DMS79 (cell line): ENCODE measurements at places on chromosomes 5 and 9.
A peak's percentile ranks its signal among the peaks of the same experiment; 100 is the strongest.

GRCh38 chr9:136002881-136003280 is 41.7 kb upstream of the UBAC1 start:
- DNase-seq: no peak

DNA sequence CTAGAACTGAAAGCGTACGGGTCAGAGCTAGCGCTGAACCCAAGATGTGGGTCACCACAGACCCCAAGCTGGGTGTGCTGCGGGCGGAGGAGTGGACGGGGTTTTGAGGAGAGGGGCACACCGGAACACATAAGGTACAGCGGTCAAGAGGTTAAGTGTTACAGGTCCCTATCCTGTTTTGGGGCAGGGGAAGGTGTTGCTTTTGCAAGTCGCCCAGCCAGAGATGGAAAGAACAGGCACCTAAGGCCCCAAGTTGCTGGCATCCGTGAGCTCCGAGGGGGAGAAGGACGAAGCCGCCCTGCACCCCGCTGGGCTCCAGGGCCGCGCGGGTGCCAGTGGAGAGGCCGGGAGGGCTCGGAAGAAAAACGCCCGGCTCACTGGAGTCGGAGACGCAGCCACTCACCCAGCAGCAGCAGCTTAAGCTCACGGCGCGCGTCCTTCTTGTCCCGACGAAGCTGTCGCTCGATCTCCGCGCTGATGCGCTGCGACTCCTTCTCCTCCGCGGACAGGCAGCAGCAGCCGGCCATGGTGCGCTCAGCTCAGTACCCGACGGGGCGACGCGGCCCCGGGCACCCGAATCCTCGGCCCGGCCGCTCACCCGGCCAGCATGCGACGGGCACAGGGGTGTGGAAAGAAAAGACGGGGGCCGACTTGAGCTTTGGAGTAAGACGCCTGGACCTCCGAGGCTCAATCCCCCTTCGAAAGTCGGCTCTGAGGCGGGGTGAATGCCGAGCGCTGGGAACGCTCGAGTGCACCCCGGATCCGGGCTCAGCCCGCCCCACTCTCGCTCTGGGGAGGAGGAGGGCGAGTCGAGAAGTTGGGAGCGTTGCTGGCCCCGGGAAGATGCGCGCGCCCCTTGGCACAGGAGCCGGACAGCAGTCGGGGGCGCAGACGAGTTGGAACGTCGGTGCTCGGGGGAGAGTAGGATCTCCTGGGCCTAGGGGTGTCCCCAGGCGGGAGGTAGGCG is 572 bp downstream of the GNA14 start:
- DNase-seq: no peak

- DNase-seq: no peak
These were observed 9.0 kb upstream of the ADGRD2 start for GRCh38 chr9:124441291-124441690.

- no peak for DNase-seq
These were observed 538.3 kb downstream of the CSNK1G3 start for GRCh38 chr5:124050120-124050770.

DNA sequence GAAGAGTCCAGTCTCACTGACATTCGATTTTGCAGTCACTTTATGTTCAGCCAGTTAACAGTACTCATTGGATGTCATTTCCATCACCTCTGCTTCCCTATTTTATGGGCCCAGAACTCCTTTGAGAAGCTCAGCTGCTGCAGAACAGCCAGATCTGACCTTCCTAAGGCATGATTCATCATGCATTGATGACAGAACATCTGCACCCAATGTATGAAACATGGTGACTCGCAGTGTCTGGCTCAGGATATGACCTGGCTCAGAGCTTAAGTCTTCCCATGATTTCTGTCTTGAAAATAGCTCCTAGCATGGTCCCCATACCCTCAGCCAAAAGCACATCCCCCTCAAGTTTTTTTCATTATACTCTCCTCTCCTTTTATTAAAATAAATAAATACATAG is 92.6 kb upstream of the TRIM32 start:
- no peak for DNase-seq

GRCh38 chr9:16869131-16869881 is 1.2 kb downstream of the BNC2 start:
- no peak for DNase-seq

DNA sequence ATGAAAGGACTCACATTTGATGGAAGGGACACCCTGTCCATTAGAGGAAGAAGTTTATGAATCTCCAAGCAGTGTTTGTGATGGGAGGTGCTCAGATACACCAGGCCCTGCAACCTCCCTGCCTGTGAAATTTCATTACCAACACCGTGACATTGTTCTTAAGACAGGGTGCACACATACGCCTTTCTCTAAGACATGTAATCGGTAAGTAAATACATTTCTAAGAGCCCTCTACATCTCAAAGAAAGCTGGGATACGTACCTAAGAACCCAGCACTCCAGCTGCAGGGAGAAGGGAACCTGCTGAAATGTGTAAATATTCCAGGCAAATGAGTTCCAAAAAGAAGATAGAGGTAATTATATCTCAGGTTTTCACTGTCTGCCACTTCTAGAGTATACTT is 125.0 kb upstream of the APC start:
- DNase-seq: no peak

DNA sequence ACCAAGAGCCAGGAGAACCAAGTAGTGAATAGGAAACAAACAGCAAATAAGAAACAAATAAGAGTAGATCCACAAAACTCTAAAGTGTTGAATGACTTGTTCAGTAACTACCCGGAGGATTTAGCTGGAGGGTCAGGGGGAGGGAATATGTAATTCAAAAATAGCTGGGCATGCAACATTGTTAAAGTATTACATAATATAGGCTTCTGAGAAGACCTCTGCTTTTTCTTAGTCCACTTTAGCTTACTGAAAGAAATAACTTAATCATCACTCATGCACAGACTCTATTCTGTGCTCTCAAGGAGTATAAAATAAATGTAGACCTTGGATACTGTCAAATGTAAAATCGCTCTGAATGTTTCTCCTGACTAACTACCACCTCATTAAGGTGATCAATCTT is 183.2 kb upstream of the POU5F2 start:
- DNase-seq: no peak

DNA sequence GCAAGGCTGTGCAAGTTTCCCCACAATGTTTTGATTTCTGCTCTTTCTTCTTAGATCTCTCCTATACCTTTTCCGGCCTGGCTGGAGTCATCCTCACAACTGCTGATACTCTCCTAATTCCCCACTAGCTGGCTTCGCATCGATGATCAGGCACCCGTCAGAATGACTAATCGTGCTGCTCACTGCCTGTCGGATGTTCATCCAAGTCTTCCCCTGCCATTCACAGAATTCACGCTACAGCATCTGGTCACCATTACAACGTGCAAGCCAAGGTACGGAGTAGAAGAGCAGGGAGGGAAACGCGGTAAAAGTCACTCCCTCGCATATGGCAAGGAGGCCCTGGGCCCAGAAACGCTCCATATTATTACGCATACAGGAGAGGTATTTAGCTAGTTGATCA is 35.1 kb downstream of the CDH10 start:
- DNase-seq: no peak

DNA sequence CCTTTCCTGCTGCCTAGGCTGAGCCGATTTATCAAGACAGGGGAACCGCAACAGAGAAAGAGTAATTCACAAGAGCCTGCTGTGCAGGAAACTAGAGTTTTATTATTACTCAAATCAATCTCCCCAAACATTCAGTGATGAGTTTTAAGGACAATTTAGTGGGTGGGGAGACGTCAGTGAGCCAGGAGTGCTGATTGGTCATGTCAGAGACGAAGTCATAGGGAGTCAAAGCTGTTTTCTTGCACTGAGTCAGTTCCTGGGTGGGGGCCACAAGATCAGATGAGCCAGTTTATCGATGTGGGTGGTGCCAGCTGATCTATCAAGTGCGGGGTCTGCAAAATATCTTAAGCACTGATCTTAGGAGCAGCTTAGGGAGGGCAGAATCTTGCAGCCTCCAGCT is 19.0 kb downstream of the SNX24 start:
- DNase-seq: no peak

- no peak for DNase-seq
These were observed 851.4 kb downstream of the MAT2B start for GRCh38 chr5:164356790-164357189.

DNA sequence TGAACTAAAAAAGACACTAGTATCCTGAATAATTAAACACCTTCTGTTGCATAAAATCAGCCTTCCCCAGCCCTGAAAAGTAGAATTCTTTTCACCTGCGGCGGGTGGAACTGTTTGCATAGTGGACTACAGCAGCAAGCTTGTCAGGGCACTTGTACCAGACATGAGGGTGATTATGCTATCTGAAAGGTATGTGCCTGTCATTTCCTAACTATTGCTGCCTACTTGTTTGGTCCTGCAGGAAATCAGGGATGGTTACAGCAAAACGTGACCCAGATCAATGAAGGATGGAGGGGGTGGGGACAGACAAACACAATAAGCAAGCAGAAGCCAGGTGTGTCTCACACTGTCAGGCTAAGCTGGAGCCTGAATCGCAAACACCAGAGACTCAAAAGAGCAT is 385.6 kb downstream of the MLLT3 start:
- DNase-seq: no peak

- no peak for DNase-seq
These were observed 119.8 kb upstream of the TBC1D2 start for GRCh38 chr9:98375138-98375726.

- no peak for DNase-seq
These were observed 168.1 kb upstream of the POC5 start for GRCh38 chr5:75885321-75885720.

- peak; percentile 3 for DNase-seq
These were observed 38.2 kb downstream of the GZMK start for GRCh38 chr5:55062039-55062779.

DNA sequence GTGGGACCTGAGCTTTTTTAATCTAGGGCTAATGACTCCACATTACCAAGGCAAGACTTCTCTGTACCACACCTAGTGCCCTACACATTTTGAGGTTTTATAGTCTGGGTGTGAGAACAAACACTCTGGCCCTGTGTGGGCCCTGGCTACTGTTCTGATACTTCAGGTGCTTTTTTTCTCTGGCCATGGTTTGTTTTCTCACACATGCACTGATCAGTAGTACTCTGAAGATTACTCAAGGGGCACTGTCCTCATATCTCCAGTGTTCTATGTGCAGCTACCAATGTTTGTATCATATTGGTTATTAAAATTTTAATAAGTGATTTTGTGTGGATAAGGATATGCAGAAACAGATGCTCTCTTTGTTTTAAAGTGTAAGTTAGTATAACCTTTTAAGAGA is 5.9 kb upstream of the C9orf40 start:
- no peak for DNase-seq

DNA sequence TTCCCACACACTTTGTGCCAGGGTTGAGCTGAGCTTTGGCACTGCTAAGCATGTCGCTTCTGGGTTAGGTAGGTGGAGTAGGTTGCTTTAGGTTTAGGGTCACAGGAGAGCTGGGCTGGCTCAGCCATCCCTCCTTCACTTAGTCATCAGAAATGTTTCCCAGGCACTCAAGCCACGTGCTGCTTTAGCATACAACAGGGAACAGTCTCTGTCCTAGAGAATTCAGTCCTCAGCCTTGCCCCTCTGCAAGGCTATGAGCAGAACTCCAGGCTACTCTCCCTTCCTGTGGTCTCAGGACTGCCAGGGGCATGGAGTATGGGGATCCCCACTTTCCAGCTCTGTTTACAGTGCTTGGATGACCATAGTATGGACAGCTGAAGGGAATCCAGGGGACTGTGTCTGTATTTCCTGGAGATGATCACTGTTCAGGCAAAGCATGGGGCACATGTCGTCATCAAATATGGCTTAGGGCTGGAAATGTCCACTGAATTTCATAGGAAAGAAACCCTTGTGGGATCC is 7.5 kb upstream of the ANKRD33B start:
- no peak for DNase-seq

GRCh38 chr5:116044073-116044472 is 11.8 kb downstream of the ARL14EPL start:
- no peak for DNase-seq

DNA sequence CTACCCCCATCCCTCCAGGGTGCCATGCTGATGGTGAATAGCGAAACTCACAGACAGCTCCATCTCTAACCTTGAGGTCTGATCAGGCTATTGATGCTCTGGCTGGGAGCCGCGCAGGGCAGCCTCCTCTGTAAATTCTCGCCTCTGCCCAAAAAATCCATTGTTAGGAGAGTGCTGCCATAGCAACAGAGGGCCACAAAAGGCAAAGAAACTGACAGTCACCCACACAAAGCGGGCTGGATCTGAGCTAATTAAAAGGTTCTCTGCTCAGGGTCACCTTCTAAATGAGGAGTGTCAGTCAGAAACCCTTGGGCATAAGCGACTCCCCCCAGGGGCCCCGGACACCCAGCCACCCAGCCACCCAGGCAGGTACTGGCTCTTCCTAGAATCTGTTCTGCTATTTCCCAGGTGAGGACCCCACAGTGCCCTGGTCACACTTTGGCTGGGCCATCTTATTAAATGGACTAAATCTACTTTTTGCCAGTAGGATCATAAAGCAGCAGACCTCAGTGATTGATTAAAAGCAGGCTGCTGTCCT is 126.7 kb downstream of the MED10 start:
- DNase-seq: no peak

- DNase-seq: no peak
These were observed 322.6 kb upstream of the MSX2 start for GRCh38 chr5:174401793-174402192.

DNA sequence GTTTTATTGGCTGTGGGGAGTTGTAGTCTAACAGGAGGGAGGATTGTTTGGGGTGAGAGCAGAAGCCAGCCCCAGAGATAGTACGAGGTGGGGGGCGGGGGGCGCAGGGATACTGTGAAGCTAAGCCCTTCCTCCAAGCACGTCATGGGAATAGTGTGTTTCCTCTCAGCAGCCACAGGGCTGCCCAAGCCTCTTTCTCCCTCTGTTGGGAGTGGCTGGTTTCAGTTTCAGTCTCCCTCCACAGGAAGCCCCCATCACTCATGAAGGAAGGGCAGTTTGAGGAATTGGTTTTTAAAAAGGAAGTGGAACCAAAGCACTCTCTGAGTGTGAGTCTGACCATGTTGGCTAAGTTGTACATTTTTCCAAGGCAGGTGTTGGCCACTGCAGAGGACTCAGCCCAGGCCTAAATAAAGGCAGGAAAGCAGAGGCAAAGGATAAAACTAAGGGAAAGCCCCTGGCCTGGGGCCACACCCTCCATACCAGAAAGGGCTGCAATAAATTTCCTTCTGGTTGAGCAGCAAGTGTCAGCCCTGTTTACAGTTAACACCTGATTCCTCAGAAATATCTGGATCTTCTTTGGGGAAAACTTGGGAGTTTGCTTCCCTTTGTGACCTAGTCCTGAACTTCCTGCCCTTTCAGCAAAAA is 3.2 kb downstream of the RAB24 start:
- no peak for DNase-seq

GRCh38 chr5:126027149-126027548 is 396.1 kb upstream of the GRAMD2B start:
- no peak for DNase-seq

DNA sequence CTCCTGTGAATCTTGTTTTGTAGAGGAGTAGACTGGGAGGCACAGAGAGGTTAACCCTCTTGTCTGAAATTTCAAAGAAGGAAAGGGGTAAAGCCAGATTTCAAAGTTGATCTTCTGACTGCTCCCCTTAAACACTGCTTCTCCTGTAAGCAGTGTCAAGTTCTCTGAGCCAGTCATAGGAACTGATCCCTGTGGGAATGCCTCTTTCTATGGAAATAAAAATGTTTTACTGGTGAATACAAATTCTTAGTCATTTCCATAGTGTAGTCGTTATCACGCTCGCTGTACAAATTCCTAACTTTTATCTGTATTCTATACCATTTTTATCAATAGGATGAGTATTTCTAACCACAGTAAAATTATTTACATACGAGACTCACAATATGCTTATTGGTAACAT is 66.3 kb upstream of the PRRC1 start:
- no peak for DNase-seq

- no peak for DNase-seq
These were observed 30.0 kb upstream of the FOXI1 start for GRCh38 chr5:170075696-170076095.

GRCh38 chr5:16679863-16680262 is 63.1 kb upstream of the RETREG1 start:
- no peak for DNase-seq
